ENCODE measurements at places on chromosomes 2 and 18.

GRCh38 chr2:61257446-61257845 lies 95.5 kb downstream of the C2orf74 start:
- no peak for DNase-seq

- DNase-seq: no peak
These were observed 14.8 kb upstream of the GPR55 start for GRCh38 chr2:230939691-230940470.

GRCh38 chr2:162333968-162334367 lies 10.0 kb upstream of the GCA start:
- DNase-seq: no peak

DNA sequence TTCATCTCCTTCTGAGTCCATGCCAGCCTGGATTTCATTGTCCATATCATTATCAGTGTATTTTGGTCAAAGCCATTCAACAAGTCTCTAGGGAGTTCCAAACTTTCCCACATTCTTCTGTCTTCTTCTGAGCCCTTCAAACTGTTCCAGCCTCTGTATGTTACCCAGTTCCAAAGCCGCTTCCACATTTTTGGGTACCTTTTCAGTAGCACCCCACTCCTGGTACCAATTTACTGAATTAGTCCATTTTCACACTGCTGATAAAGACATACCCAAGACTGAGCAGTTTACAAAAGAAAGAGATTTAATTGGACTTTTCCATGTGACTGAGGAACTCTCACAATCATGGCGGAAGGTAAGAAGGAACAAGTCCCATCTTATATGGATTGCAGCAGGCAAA lies 47.4 kb downstream of the TANC1 start:
- DNase-seq: no peak

DNA sequence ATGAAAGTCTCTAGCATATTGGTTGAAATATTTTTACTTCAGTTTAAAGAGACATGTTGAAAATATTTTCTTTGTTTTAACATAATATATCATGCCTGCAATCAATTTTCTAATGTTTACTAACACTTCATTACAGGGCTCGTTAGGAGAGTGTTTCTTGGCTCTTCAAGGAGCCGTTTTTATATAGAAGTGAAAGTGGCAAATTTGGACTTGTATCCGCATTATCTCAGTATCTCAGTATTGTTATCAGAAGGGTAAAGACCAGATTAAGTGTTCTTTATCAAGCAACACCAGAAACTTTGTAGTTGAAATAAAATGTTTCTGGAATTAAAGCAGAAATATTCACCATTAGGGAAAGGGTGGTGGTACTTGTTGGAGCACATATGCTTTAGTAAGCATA lies 97.8 kb downstream of the BABAM2 start:
- no peak for DNase-seq

DNA sequence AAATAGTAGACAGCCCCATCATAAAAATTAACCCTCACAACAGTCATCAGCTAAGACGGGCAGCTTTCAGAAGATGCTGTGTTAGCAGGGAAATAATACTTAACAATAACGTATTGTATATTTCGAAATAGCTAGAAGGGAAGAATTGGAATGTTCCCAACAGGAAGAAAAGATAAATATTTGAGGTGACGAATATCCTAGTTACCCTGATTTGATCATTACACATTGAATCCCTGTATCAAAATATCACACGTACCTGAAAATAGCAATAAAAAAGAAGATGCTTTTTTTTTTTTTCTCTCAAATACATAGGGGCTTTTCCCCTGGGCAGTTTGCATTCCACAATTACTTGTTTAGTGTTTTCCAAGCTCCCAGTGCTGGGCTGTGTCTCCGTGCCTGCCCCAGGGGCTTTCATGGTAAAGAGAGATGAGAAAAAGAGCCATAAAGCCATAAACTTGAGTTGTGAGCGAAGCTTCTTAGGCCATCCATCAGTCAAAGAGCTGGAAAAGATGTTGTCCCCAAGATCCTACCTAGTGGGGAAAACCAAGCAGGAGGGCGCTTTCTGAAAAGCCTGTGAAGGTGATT lies 183.0 kb upstream of the REV1 start:
- DNase-seq: no peak

DNA sequence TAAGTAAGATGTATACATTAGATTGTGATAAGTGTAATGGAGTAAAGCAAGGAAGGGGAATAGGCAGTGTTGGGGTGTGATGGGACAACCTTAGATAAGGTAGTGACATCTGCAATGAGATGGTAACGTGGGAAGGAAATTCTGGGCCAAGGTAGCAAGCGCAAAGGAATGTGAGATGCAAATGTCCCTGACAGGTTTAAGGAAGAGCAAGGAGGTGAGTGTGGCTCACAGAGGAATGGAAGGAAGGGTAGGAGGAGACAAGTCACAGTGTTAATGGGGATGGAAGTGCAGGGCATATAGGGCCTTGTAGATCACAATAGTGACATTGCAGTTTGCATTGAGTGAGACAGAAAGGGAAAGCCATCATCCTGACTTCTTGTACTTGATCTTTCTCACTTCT lies 170.9 kb upstream of the FAM98A start:
- DNase-seq: no peak

GRCh38 chr2:75224636-75225094 lies 25.3 kb upstream of the TACR1 start:
- DNase-seq: no peak

GRCh38 chr2:214631406-214631805 lies 178.1 kb downstream of the BARD1 start:
- DNase-seq: no peak

GRCh38 chr2:953975-954686 lies 3.5 kb downstream of the SNTG2 start:
- DNase-seq: no peak

DNA sequence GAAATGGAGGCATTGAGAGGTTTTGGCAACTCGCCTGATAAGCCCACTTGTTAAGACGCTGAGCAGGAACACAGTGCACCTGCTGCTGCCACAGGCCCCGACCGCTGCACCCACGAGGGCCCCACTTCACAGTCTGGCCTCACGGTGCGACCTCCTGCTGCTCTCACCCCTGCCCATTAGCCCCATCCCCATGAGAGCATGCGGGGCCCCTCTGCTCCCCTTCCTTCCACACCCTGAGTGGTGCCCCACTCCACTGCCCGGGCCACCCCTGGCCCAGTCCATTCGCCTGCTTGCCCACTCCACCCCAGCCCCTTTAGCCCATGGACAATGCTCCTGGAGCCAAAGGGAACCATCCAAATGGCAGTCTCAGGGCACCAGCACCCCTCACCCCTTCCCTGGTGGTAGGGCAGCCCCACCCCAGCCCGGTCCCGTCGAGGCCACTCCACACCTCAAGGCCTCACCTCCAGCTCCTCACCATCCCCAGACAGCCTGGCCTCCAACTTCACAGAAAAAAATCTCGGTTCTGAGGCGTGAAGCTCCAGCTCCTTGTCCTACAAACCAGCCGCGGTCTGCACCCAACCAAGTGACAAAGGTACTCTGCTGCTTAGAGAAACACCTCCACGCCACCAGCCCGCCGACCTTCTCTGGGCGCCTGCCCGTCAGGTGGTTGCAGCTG lies 6.7 kb upstream of the GPR55 start:
- no peak for DNase-seq
